ENCODE measurements at places on chromosomes 6 and 20.

GRCh38 chr20:6703656-6704055 is 63.8 kb upstream of the BMP2 start:
- no peak for DNase-seq

- no peak for DNase-seq
These were observed 73.1 kb downstream of the NCOA3 start for GRCh38 chr20:47574616-47575364.

DNA sequence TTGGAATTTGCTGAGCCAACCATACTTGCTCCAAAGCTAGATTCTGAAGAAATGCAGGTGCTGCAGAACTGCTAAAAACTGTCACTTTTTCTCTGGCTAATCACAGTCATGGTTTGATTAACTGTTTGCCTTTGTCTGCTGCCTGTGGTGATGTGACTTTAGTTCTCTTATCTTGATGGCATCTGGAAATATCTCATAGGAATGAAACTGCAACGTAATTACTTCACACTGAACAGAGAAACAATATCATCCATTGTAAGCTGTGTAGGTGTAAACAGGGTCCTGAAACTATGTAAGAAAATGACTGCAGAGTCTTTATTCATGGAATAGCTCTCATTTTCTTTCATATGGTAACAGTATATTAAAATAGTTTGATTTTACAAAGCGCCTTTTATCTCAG is 721.9 kb upstream of the HS3ST5 start:
- DNase-seq, result no peak

GRCh38 chr6:53042112-53042511 is 23.1 kb upstream of the FBXO9 start:
- no peak for DNase-seq

GRCh38 chr20:18775633-18776032 is 38.0 kb upstream of the SCP2D1 start:
- no peak for DNase-seq

DNA sequence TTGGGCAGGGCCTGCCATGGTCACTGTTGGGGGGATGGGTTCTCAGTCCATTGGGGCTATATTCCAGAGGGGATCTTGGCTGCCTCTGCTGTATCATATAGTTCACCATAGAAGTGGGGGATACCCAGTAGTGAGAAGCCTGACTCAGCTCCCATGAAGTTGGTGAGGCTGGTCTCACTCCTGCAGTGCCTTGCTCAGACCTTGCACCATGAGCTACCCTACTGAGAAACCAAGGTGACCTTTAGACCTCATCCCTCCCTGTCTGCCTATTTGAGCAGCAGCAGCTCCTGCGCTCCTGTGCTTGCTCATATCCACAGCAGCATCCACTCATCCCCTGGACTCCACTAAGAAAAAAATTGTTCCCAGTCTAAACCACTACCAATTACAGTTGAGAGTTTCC is 56.0 kb upstream of the HEY2 start:
- DNase-seq, result no peak

All from stimulated activated CD8-positive, alpha-beta memory T cell treated with anti-CD3 and anti-CD28 coated beads, Interleukin-7, amount 100 ng/mL, for 24 hours (primary cell).